ENCODE measurements at places on chromosomes 3 and 15.

DNA sequence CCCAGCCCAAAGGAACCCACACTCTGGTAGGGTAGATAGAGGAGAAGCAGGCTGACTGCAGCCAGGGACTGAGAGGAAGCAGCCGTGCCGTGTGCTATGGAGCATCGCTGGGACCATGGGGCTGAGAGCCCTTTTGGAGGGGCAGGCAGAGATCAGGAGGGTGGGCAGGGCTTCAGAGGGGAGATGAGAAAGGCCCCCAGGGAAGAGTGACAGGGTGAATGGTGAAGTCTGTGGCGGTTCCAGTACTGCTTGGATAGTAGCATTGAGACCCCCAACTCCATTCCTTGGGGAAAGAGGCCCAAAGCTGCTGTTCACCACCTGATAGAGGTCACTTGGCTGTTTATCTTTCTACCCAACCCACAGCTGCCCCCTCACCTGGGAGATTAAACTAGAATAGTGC, 80.0 kb upstream of the MRPS22 start:
- no peak for DNase-seq

GRCh38 chr3:64848822-64849221, 161.0 kb upstream of the ADAMTS9 start:
- DNase-seq, result peak; percentile 74

DNA sequence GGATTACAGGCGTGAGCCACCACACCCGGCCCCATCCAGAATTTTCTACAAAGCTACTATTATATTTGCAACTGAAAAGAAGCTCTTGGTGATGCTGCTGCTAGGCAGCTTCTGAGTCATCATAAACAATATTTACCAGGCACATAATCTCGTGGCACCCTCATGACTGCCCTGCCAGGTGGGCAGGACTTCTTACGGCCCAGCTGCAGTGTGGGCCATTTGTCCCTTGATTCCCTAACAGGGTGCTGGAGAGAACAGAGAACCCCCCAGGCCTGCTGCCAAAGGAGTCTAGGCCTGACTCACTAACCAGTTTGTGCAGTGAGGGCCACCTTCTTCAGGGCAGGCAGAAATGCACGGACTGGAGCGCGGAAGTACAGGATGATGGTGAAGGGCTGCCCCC, 4.9 kb downstream of the EPB42 start:
- DNase-seq, result no peak

DNA sequence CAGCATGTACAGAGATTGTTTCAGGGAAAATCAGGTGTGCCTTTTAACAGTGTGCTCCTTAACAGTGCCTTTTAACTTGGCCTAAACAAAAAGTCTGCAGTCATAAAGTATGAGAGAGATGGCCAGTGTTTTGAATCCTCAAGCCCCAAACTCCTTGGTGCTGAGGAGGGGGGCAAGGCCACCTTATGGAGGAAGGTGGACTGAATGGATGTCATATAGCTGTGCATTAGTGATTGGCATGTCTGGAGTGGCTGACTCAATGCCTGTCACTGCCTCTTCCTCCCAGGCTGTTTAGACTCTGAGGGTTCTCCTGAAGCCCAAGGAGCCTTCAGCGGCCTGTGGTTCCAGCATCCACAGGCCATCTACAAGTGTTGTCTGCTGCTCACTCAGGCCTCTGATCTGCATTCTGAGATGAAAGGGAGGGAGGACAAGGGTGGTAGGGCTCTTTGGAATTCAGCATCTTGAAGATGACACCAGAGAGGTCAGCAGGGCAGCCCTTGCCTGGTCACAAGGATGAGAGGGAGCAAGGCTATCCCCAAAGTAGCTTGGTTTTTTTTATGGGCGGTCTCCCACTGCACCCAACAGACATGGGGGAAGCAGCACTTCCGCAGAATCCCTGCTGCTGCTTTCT, 1.5 kb downstream of the FOXL2NB start:
- DNase-seq, result no peak

All from cardiac muscle cell (in vitro differentiated cells and primary cell).